ENCODE measurements at places on chromosomes 13 and 19.
A peak's percentile ranks its signal among the peaks of the same experiment; 100 is the strongest.

DNA sequence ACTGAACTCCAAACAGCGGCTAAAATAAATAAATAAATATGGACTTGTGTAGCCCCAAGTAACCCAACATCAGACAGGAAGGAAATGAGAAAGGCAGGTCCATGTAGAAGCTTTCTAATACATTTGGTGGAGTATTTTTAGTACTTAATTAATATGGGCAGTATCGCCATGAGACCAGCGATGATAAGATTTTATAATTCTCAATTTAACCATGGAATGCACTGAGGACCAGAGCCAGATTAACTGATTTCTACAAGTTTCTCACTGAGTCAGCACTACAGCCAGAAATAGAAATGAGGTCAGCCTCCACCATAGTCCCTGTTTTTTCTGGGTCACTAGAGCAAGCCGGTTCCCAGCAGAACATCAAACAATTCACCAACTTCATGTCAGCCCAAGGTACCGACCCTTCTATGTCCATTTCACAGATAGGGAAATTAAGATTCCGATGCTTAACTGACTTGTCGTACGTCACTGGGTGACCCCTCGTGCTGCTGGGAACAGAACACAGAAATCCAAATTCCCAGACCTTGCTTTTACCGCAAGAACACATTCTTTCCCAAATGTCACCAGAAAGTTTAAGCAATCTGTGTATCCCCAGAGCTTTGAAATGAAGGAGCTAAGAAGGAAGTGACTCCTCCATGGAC is 90.4 kb downstream of the COL4A1 start:
- no peak for DNase-seq

- DNase-seq, result no peak
Observed at GRCh38 chr13:33480561-33480960, 195.0 kb upstream of the STARD13 start.

DNA sequence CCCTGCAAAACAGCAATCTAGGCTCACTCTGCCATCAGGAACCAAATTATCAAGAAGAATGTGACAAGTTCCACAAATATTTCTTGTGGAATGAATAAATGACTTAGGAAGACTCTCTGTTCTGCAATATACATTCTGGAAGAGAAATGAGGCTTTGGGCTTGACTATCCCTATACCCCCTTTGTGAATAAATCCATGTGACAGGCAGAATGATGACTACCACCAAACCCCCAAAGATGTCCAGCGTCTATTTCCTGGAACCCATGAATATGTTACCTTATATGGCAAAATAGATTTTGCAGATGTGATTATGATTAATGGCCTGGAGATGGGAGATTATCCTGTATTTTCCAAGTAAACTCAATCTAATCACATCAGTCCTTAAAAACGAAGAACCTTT is 139.3 kb downstream of the ENOX1 start:
- DNase-seq, result no peak

GRCh38 chr13:95437561-95437960 is 115.0 kb upstream of the CLDN10 start:
- no peak for DNase-seq

GRCh38 chr13:94765814-94766213 is 53.5 kb upstream of the SOX21 start:
- DNase-seq, result no peak

DNA sequence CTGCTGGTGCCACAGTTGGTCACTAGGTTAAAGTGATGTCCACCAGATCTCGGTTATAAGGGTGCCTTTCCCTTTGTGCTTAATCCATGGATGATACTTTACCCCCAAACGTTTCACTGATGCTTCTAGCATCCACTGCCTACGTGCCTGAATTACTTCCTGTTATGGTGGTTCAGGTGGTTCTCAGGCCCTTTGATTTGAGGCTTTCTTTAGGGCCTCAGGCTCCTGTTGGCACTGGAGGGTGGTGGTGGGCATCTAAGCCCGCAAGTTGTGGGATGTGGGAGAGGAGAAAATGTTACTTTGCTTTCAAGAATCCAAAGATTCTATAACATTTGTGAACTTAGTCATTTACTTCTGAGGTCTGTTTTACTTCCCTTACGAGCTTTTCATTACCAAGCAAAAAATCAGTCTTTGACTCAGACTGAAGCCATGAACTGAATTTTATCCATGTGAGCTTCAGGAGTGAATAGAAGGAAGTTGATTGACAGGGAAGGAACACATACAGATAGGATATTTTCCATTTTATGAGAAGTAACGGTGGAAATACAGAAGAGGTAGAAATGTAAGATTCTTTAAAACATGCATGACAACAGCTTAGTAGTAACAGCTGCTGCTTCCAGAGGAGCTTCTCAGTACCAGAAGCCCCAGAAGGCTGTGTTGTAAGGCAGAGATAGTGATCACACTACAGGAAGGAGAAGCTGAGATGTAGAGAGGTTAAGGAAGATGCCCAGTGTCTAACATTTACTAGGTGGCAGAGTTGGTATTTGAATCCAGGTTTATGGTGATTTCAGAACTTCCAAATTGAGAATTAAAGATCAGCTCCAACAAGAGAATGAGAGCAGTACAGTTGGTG is 65.0 kb downstream of the ARHGEF7 start:
- DNase-seq, result peak; percentile 34

GRCh38 chr13:101059793-101060192 is 356.5 kb downstream of the NALCN start:
- DNase-seq, result no peak

DNA sequence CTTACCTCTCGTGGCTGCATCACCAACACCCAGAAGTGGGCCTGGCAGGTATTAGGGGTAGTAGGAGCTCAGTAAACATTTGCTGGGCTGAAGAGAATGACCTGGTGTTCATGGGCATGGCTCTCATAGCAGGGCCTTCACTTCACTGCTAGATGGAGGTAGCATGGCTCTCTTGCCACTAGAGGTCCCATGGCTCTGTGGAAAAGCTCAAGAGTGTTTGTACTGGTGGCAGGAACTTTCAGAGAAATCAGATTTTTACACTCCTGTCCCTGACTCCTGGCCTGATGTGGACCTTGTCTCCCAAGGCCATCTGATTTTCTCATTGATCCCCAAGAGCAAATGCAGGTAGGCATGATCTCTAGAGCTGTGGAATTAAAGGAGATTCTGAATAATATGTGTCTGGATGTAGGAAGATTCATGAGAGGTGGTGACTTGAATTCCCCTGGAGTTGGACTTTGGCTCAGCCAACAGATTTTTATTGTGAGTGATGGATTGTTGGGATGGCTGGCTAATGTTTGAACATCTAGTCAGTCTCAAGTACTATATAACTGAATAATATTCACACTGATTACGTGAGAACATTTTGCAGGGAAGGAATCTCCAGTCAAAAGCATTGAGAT is 5.7 kb downstream of the ZNF574 start:
- no peak for DNase-seq

DNA sequence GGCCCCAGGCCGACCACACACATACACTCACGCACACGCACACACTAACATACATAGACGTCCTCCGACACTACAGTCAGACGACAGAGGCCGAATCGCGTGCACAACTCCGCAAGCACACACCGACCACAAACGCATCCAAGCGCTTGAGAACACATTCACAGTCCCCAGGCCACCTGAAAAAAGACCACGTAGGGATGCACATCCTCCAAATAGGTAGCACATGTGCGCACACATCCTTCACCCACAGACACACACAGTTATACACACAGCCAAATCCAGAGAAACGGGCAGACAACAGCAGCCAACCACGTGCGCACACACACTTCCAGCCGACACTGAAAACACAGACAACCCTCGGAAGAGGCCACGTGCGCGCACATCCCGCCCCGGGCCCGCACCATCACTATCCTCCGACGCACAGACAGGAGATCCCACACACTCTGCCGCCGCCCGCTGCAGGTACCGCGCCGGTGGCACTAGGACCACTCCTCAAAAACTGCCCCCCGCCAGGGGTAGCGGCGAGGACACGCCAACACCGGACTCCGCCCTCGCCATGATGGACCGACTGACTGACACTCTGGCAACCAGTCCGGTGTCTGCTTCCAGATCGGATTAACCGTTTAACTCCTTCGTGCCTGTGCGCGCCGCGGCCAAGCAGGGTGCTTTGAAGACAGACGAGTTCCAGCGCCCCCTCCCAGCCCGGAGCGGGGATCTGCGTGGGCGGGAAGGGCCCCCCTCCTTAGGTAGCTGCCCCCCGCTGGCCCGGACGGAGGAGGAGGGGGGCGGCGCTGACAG is 493 bp upstream of the PDE4A start:
- no peak for DNase-seq

DNA sequence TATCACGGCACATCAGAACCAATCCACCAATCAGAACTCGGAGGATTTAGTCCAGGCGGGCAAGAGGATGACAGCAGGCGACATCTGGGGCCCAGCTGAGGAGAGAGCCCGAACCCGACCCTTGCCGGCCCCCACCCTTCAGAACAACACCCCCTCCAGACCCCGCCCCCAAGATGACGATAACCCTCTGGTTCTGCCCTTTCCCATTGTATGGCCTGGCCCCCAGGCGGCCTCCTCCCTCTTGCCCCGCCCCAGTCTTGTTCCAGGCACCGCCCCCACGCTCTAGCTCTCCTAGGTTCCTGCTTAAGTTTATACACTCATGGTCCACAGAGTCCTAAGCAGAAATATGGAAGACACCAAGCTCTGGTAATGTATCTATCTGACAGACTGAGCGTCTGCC is 2.8 kb upstream of the ZNF83 start:
- no peak for DNase-seq

- DNase-seq, result no peak
Observed at GRCh38 chr13:114199954-114200353, 20.9 kb downstream of the CFAP97D2 start.

- no peak for DNase-seq
Observed at GRCh38 chr13:60491531-60491930, 94.5 kb downstream of the TDRD3 start.

- DNase-seq, result no peak
Observed at GRCh38 chr19:15443838-15444237, 5.9 kb downstream of the WIZ start.

DNA sequence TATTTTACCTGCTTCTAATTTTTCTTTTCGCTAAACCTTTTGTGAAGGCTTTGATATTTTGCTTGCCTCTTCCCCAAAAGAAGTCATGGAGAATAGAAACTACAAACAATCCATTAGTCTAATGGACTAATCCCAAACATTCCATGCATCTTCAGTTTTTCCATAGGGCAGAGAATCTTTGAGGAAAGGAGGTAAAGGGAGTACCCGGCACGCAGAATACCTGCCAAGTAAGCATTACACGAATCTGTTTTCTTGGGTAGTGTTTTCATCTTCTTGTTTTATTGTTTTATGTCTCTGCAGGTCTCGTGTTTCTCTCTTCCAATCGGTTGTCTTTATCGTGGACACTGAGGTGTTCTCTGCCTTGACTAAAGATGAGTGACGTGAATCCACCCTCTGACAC is at the start of gene NLRP8:
Gene NLRP8, plus strand, starts transcription at position 301 of the 400 bp plus-strand sequence.
- no peak for DNase-seq

DNA sequence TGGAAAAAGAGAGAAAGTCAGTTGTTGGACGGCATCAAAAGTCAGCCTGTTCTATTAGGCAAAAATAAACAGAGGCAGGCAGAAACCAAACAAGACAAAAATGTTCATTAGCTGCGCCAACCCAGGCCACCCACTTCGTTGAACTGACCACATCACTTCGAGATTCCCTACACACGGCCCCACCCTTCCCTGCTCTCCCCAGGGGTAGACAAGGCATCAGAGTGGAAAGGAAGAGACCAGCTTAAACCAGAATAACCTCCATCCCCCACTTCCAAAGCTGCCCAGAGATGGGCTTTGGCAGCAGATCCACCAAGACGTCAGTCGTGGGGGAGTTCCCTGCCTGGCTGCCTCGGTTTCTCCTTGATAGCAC is 204.6 kb upstream of the TSHZ3 start:
- DNase-seq, result no peak

- no peak for DNase-seq
Observed at GRCh38 chr13:40624986-40625385, 41.5 kb downstream of the FOXO1 start.

DNA sequence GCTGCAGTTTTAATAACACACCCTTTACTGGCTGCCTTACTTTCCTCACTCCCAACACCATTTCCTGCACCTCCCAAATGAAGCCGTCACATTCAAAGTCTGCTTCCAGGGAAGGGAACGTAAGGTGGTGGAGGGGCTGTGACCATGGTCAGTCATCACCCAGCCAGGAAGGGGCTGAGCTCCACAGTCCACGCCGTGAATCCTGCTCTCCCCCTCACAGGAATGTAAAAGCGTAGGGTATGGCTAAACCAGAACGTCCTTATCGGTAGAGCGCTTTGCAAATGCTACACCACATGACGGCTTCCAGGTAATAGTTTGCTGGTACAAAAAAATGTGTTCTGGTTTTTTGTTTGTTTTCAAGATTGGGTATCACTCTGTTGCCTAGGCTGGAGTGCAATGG is 7.0 kb downstream of the NUMBL start:
- no peak for DNase-seq

DNA sequence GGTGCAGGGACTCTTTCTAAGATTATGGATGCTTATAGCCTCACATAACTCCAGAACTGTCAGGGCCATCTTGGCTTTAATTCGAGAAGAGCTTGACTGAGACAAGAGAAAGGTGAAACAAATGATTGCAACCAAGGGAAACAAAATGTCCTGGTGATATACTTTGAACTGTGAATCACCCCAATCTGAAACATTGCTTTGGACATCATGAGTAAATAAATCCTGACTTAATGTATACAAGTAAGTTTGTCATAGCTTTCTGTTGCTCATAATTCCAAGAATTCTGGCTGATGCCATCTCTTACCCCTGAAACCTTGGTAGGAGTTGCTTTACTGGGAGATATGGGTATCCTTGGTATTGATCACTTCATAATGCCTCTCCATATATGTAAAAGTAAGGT is 5.8 kb upstream of the VWA8 start:
- DNase-seq, result no peak

DNA sequence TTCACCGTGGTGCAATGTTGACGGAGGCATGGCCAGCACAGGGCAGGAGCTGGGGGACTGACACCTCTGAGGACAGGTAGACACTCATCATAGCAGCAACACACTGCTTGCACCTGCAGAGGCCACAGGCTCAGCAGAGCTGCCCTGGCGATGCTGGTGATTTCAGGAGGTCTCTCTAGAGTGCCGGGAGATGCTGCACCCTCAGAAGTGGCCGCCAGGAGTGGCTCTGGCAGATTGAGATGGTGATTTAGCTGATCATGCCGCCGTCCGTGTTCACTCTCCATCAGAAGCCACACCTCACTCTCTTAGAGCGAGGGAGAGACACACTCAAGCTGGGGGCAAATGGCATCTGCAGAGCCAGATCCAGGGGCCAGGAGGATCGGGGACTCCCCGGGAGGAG is 244.6 kb upstream of the SGCG start:
- no peak for DNase-seq

GRCh38 chr19:1087813-1088415 is 7.3 kb downstream of the POLR2E start:
- DNase-seq, result peak; percentile 81

DNA sequence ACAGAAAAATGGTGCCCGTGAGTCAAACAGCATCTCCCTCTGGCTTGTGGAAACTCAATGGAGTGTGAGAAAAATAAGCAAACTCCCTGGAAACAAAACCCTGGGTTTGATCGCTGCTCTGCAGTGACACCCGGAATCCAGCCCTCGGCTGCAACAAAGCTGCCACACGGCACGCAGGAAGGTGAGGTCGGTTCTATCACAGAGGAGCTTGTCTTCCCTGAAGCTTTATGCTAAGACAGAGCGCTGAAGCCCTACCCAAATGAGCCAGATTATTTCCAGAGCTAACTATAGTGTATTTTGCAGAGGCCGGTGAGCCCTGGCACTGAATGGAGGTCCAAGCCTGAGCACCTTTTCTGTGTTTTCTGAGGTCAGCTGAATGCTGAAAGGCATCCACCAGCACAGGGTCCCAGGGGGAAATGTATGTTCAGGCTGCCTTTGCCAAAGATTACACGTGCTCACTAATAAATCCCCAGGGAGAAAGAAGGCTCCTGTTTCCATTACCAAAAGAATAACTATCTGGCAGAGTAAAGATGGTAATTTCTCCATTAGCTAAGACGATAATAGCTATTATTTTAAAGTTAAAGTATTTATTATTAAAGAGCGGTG is 77.8 kb downstream of the TSHZ3 start:
- DNase-seq, result no peak
